Panc1 (cell line): ENCODE measurements at places on chromosomes 1 and 21. TPM values are rescaled to one million over a fixed set of nuclear protein-coding genes. Genes with fewer than 3 reads are reported as not detected.

ALDH4A1 gene
- total RNA-seq, result 21.7 TPM

ZNF644 gene
- 74.2 TPM for total RNA-seq

NSUN4 gene
- total RNA-seq, result 23.6 TPM

SFN gene
- total RNA-seq, result 188 TPM

FLG2 gene
- total RNA-seq, result not detected

GPA33 gene
- total RNA-seq, result 0.18 TPM

RGS16 gene
- total RNA-seq, result 0.23 TPM

SHISA4 gene
- 38.2 TPM for total RNA-seq

ELAVL4 gene
- total RNA-seq, result not detected

TDRD5 gene
- total RNA-seq, result 2.4 TPM

FLVCR1 gene
- total RNA-seq, result 21.4 TPM

SGIP1 gene
- 1.6 TPM for total RNA-seq

DPT gene
- not detected for total RNA-seq

IGSF5 gene
- not detected for total RNA-seq

LIN9 gene
- total RNA-seq, result 11.4 TPM

OR2T29 gene
- not detected for total RNA-seq

LCE1A gene
- not detected for total RNA-seq
